ENCODE measurements at places on chromosomes 6 and 20.

DNA sequence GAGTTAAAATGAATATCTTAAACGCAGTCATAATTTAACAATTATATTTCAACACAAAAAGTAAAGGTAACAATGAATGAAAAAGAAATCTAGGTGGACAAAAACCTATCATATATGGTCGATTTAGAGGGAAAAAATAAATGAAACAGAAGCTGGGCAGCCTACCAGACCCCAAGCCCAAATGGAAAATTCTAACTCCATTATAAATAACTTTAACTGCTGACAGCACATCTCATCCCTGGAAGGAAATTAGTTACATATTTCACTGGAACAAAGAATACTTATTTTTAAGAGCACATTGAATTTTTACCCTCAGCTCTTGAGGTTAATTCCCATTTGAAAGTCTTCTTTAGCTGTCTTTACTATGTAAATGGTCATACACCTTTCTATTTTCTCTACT, 39.1 kb downstream of the COL12A1 start:
- DNase-seq: no peak

- DNase-seq: no peak
Observed at GRCh38 chr20:44422083-44422482, 53.6 kb upstream of the TTPAL start.

DNA sequence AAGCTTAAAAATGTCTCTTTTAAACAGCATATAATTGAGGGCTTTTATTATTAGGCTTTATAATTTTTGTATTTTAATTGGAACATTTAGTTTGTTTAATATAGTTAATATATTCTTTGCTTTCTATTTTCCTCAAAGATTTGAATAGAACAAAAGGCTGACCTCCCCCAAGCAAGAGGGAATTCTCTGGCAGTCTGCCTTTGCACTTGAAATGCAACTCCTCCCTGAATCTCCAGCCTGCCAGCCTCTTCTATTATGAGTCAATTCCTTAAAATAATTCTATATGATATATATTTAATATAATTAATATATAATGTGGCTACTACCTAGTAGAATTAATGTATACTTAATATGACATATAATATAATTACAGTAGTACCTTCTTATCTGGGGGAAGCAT, 69.2 kb downstream of the PTPRA start:
- DNase-seq: no peak

DNA sequence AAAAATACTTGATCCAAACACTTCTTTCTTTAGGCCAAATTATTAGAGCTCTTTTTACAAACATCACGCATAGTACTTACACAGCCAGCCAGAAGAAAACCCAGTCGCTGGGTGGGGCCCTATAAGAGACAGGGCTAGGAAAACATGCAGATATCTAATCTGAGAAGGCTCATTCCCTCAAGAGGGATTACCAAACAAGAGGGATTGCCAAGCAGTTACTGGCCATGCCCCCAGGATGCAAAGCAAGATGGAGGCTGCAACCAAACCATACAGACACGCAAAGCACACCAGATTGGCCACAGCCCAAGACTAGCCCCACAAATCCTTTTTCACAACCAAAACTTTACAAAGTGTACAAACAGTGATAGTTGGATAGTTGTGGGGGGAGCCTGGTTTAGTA, 1235.4 kb upstream of the GJE1 start:
- DNase-seq: no peak

- no peak for DNase-seq
Observed at GRCh38 chr20:34365765-34366213, 2.7 kb downstream of the ITCH start.

- DNase-seq: no peak
Observed at GRCh38 chr6:154139892-154140291, 100.9 kb downstream of the OPRM1 start.

- DNase-seq: no peak
Observed at GRCh38 chr20:37901240-37901639, 1.7 kb upstream of the VSTM2L start.

DNA sequence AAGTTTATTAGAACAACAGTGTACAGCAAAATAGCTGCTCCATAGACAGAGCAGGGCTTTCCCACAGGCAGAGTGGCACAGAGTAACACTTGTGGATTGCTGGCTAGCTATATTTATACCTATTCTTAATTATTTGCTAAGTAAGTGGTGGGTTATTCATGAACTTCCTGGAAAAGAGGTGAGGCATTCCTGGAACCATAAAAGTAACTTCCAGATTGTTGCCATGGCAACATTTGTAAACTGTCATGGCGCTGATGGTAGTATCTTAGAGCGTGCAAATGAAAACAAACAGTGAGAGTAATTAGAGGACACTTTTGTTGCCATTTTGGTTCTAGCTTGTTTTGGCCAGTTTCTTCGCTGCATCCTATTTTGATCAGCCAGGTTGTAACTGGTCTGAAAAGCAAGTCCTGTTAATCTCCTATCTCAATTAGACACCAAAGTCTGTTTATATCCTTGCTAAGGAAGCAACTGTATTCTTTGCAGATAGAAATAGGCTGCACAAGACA, 23.9 kb downstream of the DEFB114 start:
- DNase-seq: no peak

DNA sequence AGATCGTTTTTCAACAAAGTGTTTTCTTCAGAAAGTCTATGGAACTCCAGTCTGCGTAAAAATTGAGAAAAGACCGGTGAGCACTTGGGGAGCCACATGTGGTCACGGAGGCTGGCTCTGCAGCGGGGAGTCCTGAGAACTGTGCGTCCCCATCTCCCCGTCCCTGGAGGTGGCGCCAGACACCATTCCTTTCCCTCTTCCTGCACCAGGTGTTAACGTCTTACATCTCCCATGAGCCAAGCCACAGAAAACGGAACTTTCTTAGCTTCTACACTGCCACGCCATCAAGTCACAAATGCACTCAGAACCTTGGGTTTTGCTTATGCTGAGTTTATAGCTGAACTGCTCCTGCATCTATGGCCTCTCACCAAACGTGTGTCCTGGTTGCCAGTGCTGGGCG, 62.6 kb downstream of the GINS1 start:
- no peak for DNase-seq

- no peak for DNase-seq
Observed at GRCh38 chr6:117592983-117593759, 9.1 kb downstream of the GOPC start.

DNA sequence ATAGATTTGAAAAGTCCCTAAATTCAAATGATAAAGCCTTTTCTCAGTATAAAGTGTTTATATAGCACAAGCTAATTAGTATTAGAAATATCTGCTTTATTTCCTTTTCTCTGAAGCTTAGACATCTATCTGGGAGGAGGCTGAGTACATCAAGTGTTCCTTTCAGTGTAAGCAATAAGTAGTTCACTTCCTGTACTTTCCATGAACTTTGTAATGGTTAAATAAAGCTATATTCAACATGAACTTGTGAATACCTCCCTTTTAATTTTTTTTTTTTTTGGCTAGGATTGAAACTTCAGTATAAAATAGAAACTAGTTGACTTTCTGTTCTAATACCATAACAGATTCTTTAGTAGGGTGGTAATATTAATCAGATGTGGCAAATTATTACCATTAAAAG, 190.9 kb downstream of the CENPW start:
- DNase-seq: no peak

- no peak for DNase-seq
Observed at GRCh38 chr6:135884136-135884535, 32.6 kb downstream of the PDE7B start.

DNA sequence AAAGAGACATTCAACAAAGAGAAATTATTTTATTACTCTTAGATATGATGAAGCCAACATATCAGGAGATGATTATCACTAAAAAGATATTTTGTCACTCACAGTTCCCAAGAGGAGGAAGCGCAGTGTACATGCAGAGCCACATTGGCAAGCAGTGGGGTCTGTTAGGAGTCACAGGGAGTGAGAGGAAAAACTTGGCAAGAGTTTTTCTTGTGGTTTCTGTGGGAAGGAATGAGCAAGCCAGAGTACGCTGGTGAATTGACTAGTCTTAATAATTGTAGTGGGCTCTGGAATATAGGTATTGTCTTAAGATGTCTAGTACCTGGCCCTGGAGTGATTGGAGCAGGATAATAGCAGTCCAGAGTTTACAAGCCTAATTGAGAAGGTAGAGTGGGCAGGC, 1095.2 kb downstream of the GRIK2 start:
- DNase-seq: no peak

DNA sequence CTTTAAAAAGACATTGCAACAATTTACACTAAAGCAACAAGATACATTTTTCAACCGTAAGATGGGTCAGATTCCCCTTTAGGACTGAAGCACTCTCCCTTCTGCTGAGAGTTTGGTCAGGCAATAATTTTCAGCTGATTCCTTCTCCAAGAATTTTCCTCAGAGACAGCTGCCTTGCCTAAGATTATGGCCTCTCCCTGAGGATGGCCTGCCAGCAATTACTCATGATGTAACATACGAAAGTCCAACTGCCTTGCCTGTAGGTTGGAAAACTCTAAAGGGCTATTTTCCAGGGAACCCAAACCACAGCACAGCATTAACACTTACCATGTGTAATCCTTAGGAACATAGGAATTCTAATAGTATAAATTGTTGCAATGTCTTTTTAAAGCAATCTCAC, 229.1 kb upstream of the FLRT3 start:
- no peak for DNase-seq

DNA sequence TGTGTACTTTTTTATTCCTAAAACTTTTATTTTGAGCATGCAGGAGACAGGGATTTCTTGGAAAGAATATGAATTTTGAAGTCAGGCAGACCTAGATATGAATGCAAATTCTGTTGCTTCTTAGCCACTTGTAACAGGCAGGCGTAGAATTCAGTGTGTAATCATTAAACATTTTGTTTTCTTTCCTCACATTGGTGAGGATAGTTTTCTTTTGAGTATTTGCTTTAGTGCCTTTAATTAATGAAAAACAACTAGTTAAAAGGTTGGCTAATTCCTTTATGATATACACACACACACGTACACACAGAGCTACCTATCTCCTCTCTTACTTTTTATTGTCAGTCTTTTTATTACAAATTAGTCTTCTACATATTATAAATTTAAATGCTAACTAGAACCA, 342.3 kb downstream of the CDKAL1 start:
- no peak for DNase-seq
